Mesenteric fat pad (tissue), 1 donor: ENCODE measurements at places on chromosomes 13 and 19. TPM values are rescaled to one million over a fixed set of nuclear protein-coding genes. Genes with fewer than 3 reads are reported as not detected.

DNA sequence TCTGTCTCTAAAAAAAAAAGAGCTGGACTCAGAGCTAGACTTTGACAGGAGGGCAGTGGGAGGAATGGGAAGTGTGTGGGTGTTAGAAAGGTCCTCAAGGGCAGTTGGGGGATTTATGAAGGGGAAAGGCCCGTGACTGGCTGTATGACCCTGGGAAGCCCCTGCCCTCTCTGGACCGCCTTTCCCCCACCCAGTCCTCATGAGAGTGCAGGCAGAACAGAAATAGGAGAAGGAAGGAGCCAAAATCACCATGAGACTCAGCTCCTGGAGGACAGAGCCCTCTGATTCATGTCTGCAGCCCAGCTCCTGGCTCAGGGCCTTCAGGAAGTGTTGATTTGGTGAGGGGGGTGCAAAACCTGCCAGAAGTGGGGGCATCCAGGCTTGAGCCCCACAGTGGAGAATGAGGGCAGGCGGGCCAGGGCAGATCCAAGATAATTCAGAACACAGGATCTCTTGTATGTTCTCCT is 8.7 kb upstream of the SMG9 start:
- no peak for DNase-seq

Gene PABPC3
- total RNA-seq, result 0.29 TPM

- DNase-seq, result no peak
Observed at GRCh38 chr13:50991579-50992521, 82.3 kb downstream of the RNASEH2B start.

DNA sequence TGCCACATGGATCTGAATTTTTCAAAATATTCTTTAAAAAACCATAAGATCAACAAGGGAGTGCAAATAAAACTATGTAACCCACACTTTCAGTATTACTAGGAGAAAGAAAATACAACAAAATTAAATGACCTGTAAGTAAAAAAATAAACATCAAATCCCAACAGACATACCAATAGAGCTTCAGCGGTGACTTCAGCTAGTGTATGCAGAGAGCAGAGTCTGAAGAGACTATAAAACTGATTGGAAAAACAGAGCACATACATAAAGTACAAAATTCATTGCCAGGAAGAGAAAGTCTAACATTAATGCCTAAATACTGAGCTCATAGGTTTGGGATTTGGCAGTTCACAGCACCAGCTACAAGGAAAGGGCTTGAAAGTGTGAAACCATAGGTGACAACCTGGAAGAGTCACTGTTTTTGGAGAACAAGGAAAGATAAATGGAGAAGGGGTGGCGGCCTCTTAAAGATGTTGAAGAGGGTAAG is 291.1 kb downstream of the LMO7 start:
- DNase-seq, result no peak

GRCh38 chr13:27933580-27934328 is 14.0 kb downstream of the PDX1 start:
- no peak for DNase-seq

- no peak for DNase-seq
Observed at GRCh38 chr13:49711218-49711863, 20.1 kb upstream of the EBPL start.

GRCh38 chr19:15433519-15434069 is 14.8 kb upstream of the AKAP8L start:
- peak; percentile 73 for DNase-seq

GRCh38 chr19:21604951-21605476 is 99.6 kb downstream of the ZNF429 start:
- no peak for DNase-seq

DNA sequence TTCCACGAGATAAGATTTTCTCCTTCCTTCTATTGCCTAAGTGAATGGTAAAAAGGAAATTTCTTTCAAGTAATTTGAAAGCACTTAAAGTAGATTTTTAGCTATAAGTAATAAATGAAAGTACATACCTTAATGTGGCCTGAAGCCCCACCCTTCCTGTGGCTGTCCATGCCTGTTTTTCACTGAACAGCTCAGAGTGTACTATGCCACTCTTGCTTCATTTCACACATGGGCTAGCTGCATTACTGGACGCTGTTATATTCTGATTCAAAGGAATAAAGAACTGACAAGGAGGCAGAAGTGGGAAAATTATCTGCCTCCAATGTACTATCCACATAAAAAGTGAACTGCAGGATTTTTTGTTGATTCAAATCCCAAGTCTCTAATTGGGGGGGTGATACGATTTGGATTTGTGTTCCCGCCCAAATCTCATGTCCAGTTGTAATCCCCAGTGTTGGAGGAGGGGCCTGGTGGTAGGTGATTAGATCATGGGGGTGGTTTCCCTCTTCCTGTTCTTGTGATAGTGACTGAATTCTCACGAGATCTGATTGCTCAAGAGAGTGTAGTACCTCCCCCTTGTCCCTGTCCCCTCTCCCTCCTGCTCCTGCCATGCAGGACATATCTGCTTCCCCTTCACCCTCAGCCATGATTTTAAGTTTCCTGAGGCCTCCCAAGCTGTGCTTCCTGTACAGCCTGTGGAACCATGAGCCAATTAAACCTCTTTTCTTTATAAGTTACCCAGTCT is 154.7 kb upstream of the SGCG start:
- no peak for DNase-seq

DNA sequence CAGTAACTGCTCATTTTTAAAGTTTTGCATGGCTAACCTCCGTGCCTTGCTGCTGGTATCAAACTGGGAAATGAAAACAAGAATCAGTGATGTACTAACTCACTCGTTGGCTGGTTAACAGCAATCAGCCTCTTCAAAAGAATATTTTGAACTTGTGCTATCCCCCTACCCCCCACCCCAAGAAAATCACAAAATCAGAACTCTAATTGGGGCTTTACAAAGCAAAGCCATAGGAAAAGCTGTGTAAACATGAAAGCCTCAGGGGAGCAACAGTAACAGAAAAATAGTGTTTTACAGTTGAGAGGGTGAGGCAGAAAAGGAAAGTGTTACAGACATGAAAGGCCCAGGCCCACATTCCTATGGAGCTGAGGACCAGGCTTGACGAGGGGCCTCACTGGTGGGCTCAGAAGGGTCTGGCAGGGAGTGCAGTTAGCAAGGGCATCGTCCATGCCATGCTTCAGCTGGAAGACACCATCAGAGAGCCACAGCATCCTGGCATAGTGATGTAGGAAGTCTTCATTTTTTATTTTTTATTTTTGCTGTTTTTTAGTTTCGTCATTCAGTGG is 217.6 kb downstream of the PCCA start:
- DNase-seq, result no peak

DNA sequence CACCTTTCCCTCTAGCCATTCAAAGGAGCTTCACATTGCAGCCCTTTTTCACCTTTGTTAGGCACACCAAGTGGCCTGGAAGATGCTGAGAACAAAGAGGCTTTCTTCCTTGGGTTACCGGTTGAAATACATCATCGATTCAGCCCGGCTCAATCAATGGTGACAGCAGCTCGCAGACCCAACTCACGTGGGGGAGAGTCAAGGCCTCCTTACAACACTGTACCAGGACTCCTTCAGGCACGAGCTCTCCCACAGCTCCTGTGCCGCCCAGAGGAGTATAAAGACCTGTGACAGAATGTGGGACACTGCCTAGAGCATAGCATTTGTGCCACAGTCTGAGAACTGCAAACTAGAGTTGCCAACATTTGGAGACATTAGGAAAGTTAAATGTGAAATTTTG is 3.9 kb upstream of the LRRC63 start:
- DNase-seq, result no peak
